Transverse colon (tissue), 4 donors: ENCODE measurements at places on chromosomes 7 and 10. TPM values are rescaled to one million over a fixed set of nuclear protein-coding genes. Genes with fewer than 3 reads are reported as not detected.
A peak's percentile ranks its signal among the peaks of the same experiment; 100 is the strongest.

DNA sequence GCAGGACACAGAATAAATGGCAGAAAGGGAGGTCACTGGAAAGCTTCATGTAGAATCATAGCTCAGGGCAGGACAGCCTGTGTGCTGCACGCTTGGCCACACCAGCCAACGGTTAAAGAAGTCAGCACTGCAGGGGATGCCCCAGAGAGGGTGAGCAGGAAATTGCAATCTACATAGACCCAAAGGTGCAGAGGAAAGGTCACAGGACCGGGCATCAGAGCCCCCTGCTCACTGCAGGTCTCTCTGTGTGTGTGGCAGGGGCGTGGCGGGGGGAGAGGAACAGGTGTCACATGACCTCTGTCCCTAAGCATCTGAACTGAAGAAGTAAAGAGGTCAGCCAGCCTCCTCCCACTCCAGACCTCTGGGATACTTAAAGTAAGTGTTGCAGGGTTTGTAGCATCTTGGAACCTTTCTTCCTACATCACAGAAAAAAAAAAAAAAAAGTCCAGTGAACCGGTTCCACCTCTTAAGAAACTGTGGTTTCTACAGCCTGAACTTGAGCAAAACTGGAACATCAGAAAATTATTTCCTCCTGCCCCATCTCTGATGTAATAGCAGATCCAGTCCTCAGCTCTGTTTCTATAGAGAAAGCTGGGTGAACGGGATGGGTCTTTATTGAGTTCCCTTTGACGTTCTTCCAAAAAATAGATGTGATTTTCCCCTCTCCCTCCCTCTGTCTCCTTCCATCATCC lies 64.3 kb downstream of the RGS10 start:
- no peak overlapping the region for H3K27ac ChIP-seq
- H3K4me1 ChIP-seq = no peaks in the 10 kb centered on the region
- no peak overlapping the region for H3K4me3 ChIP-seq
- H3K36me3 ChIP-seq = no peaks in the 10 kb centered on the region
- H3K27me3 ChIP-seq = no peaks in the 10 kb centered on the region

DPP6 gene
- 4.8 TPM for total RNA-seq

ELMO1 gene
- total RNA-seq = 80.8 TPM

GALNT17 gene
- total RNA-seq = 2.6 TPM

PDK4 gene
- total RNA-seq = 309 TPM

FRAT2 gene
- total RNA-seq = 72.2 TPM

DNA sequence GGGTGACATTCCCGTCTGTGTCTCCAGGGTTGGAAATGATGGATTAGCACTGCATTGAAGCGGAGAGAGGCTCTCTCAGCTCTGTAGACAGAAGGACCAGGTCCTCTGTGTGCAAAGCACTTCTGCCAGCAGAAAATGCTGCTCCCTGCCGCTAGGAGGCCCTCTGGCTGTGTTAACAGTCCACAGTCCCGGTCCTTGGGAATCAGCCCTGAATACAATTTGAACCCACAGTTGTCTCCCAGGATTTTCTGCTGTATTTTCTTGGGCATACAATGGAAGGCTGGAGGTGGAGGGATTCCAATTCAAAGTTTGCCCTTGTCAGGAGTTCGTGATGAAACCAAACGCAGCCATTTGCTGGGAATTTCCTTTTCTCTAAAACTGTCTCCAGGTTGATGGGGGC lies 205.2 kb downstream of the GLRX3 start:
- H3K4me1 ChIP-seq = no peaks in the 10 kb centered on the region
- H3K27ac ChIP-seq = no peak overlapping the region
- H3K36me3 ChIP-seq = no peaks in the 10 kb centered on the region
- H3K4me3 ChIP-seq = no peak overlapping the region
- H3K27me3 ChIP-seq = no peaks in the 10 kb centered on the region
- DNase-seq = no peak

KLHL7 gene
- 27.4 TPM for total RNA-seq

GRCh38 chr7:55189146-55189766 lies 170.4 kb downstream of the EGFR start:
- no peak for DNase-seq
- peaks cover 5% of the 10 kb centered on the region for H3K4me1 ChIP-seq
- no peak overlapping the region for H3K27ac ChIP-seq
- H3K27me3 ChIP-seq = no peaks in the 10 kb centered on the region
- no peak overlapping the region for H3K4me3 ChIP-seq
- no peaks in the 10 kb centered on the region for H3K36me3 ChIP-seq

GRCh38 chr7:154844955-154845354 lies 158.0 kb downstream of the PAXIP1 start:
- no peak for DNase-seq
- no peak overlapping the region for H3K27ac ChIP-seq
- no peaks in the 10 kb centered on the region for H3K36me3 ChIP-seq
- H3K4me1 ChIP-seq = peaks cover 12% of the 10 kb centered on the region

NANOS1 gene
- total RNA-seq = 0.82 TPM

DNA sequence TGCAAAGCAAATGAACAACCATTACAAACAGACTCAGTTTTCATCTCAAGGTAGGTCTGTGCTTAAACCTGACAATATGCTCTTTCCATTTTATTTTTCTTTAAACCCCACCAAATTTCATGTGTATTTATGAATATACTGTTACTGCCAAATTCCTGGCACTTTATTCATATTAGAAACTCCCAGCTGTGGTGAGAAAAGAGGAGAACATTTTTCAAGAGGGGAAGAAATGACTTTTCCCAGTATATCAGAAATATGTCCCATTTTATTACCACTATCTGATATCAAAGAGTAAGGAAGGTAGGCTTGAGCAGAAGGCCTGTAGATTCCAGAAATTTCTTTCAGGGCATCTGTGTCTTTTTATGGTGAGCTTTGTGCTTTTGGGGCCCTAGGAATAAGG lies 189.6 kb downstream of the ADAM12 start:
- DNase-seq = no peak
- H3K4me1 ChIP-seq = no peaks in the 10 kb centered on the region
- H3K36me3 ChIP-seq = no peaks in the 10 kb centered on the region
- H3K27me3 ChIP-seq = no peaks in the 10 kb centered on the region

DNA sequence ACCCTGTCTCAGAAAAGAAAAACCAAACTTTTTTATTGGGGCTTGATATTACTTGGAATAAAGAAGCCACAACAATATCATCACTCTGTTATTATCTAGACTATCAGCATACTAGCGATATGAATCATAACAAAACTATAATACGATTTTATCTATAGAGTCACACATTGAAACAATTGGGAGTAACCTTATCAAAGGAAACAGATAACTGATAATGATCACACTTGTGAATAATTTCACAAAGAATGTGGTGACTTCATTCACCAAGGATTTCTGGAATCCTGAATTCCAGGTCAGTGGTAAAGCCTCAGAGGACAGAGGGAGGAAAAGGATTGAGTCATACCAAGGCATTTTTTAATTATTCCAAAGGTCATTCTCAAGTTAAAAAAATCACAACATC lies 32.1 kb upstream of the NMT2 start:
- H3K4me1 ChIP-seq = no peaks in the 10 kb centered on the region
- DNase-seq = no peak
- no peak overlapping the region for H3K4me3 ChIP-seq
- no peaks in the 10 kb centered on the region for H3K27me3 ChIP-seq
- no peak overlapping the region for H3K27ac ChIP-seq

- H3K4me1 ChIP-seq = no peaks in the 10 kb centered on the region
- H3K27ac ChIP-seq = no peak overlapping the region
- H3K27me3 ChIP-seq = no peaks in the 10 kb centered on the region
- no peak for DNase-seq
- no peak overlapping the region for H3K4me3 ChIP-seq
Measured at GRCh38 chr7:145718129-145718528, 398.5 kb upstream of the CNTNAP2 start.

- no peak for DNase-seq
- H3K27ac ChIP-seq = peak overlapping the region; percentile 94
- no peaks in the 10 kb centered on the region for H3K36me3 ChIP-seq
- H3K27me3 ChIP-seq = no peaks in the 10 kb centered on the region
- H3K4me3 ChIP-seq = peak overlapping the region; percentile 89
- H3K4me1 ChIP-seq = peaks cover 5% of the 10 kb centered on the region
Measured at GRCh38 chr7:92837000-92837749, 802 bp upstream of the CDK6 start.

PRKG1 gene
- total RNA-seq = 28.7 TPM

- H3K27me3 ChIP-seq = no peaks in the 10 kb centered on the region
- H3K4me3 ChIP-seq = no peak overlapping the region
- no peak for DNase-seq
- no peaks in the 10 kb centered on the region for H3K4me1 ChIP-seq
Measured at GRCh38 chr10:57988964-57989363, 278.7 kb downstream of the IPMK start.

- no peaks in the 10 kb centered on the region for H3K27me3 ChIP-seq
- no peak overlapping the region for H3K27ac ChIP-seq
- H3K36me3 ChIP-seq = no peaks in the 10 kb centered on the region
- H3K4me1 ChIP-seq = no peaks in the 10 kb centered on the region
- no peak for DNase-seq
- no peak overlapping the region for H3K4me3 ChIP-seq
Measured at GRCh38 chr7:48269066-48269465, 97.8 kb downstream of the ABCA13 start.

- no peak overlapping the region for H3K27ac ChIP-seq
- no peaks in the 10 kb centered on the region for H3K27me3 ChIP-seq
- H3K36me3 ChIP-seq = no peaks in the 10 kb centered on the region
- no peak for DNase-seq
Measured at GRCh38 chr7:130274983-130275591, 8.4 kb downstream of the CPA2 start.

DNA sequence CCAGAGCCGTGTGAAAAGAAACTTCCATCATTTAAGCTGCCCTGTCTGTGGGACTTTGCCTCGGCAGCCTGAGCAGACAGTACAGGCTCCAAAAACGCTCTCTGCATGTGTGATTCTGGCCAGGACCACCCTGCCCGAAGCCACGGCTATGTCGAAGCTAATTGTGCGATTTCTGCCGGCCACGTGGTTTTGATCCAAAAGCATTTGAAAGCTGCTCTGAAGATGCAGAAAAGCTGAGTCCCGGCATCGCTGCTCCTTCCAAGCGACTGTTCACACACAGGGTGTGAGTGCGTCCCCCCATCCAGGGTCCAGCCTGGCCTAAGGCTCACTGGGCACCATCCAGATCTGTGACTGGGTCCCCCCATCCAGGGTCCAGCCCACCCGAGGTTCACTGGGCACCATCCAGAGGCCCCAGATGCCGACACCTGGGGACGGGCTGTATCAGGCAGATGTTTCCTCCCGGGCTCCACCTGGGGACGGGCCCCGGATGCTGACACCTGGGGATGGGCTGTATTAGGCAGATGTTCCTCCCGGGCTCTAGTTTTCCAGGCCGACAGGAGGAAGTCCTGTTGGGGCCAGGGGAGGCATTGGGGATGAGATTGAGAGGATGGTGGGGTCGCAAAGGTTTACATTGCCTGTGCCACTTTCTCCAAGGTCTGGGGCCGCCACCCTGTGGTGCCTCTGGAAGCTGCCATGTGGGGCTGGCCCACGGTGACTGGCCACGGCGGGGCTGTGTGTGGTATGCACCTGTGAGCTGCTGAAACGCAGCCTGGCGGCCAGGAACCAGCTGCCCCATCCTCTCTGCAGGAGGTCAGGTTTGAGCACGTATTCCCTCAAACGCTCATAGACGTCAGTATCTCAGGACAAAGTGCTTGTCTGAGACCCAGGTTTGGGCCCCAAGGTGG lies 527.4 kb downstream of the DNAJB6 start:
- no peak overlapping the region for H3K27ac ChIP-seq
- H3K36me3 ChIP-seq = no peaks in the 10 kb centered on the region
- no peak overlapping the region for H3K4me3 ChIP-seq
- H3K27me3 ChIP-seq = no peaks in the 10 kb centered on the region

DNA sequence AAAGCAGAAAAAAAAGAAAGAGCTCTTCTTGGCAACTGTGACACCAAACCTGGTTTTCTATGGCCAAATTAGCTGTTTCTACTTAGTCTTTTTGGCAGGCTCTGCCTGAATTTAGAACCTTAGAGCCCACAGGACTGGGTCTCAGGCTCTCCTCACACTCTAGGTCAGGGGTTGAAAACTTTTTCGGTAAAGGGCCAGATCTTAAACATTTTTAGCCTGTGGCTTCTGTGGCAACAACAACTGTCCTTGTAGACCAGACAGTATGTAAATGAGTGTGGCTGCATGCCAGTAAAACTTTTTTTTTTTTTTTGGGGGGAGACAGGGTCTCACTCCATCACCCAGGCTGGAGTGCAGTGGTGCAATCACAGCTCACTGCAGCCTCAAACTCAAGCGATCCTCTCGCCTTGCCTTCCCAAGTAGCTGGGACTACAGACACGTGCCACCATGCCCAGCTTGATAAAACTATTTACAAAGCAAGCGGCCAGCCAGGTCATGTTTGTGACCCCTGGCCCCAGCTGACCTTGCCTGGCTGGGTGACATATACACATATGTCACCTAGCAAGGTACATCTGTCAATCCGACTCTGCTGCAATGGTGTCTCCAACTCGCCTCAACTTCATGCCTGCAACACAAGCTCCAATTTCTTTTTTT lies 17.4 kb downstream of the KPNA7 start:
- H3K27me3 ChIP-seq = no peaks in the 10 kb centered on the region
- no peaks in the 10 kb centered on the region for H3K4me1 ChIP-seq
- no peak overlapping the region for H3K4me3 ChIP-seq

- no peaks in the 10 kb centered on the region for H3K36me3 ChIP-seq
- no peaks in the 10 kb centered on the region for H3K4me1 ChIP-seq
- H3K27ac ChIP-seq = no peak overlapping the region
- no peaks in the 10 kb centered on the region for H3K27me3 ChIP-seq
Measured at GRCh38 chr10:86295351-86295750, 71.2 kb downstream of the GRID1 start.

DNA sequence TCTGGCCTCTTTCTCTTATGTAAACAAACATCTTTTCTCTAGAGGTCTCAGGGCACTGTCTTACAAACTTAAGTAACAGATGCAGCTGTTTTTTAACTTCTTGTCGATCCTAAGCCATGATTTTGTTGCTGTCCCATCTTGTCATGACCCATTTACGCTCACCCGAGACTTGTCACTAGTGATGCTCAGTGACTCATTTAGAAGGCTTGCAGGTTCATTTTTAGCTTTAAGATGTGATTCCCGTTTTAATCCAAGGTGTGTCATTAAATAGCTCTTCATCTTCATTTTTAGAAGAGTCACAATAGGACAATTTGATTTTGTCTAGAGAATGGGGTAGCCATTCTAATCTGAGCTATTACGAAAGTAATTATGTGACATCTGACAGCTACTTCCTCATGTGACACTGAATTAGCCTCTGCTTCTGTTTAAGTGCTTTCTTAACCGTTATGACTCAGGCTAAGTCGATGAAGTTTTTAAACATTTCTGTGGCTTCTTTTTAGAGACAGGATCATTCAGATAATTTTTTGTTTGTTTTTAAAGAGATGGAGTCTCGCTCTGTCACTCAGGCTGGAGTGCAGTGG lies 42.7 kb downstream of the SPDYE5 start:
- H3K4me3 ChIP-seq = no peak overlapping the region
- H3K4me1 ChIP-seq = no peaks in the 10 kb centered on the region
- peaks cover 4% of the 10 kb centered on the region for H3K36me3 ChIP-seq
- no peak for DNase-seq
- no peaks in the 10 kb centered on the region for H3K27me3 ChIP-seq

- H3K27ac ChIP-seq = peak overlapping the region; percentile 19
- H3K4me3 ChIP-seq = no peak overlapping the region
- DNase-seq = peak; percentile 42
- no peaks in the 10 kb centered on the region for H3K27me3 ChIP-seq
- no peaks in the 10 kb centered on the region for H3K36me3 ChIP-seq
Measured at GRCh38 chr10:58322072-58322834, 12.6 kb upstream of the UBE2D1 start.

SYCE1 gene
- not detected for total RNA-seq

GRCh38 chr10:21518149-21518640 lies 7.3 kb downstream of the SKIDA1 start:
- no peak for DNase-seq
- H3K27me3 ChIP-seq = peaks cover 90% of the 10 kb centered on the region
- peaks cover 5% of the 10 kb centered on the region for H3K4me1 ChIP-seq
- peak overlapping the region; percentile 58 for H3K4me3 ChIP-seq
- peak overlapping the region; percentile 66 for H3K27ac ChIP-seq
